ENCODE measurements at places on chromosomes 16 and 17. TPM values are rescaled to one million over a fixed set of nuclear protein-coding genes. Genes with fewer than 3 reads are reported as not detected.
A peak's percentile ranks its signal among the peaks of the same experiment; 100 is the strongest.

DNA sequence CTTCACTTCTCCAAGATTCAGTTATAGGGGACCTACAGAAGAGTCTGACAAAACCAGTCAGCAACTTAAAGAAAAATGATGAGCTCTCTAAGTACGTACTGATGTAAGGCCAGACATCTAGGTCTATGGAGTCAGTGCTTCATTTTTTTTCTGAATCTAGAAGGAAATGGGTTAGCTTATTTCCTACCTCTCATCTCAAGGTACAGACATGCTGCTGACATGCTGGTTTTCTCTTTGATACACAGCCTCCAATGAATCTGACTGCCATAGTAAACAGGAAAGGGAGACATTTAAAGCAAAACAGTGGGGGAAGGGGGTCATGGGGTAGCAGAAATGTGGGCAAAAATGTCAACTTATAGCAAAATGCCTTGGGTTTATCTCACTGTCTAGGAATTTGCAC, 16.4 kb downstream of the CDR2 start:
- no peak for DNase-seq

DNA sequence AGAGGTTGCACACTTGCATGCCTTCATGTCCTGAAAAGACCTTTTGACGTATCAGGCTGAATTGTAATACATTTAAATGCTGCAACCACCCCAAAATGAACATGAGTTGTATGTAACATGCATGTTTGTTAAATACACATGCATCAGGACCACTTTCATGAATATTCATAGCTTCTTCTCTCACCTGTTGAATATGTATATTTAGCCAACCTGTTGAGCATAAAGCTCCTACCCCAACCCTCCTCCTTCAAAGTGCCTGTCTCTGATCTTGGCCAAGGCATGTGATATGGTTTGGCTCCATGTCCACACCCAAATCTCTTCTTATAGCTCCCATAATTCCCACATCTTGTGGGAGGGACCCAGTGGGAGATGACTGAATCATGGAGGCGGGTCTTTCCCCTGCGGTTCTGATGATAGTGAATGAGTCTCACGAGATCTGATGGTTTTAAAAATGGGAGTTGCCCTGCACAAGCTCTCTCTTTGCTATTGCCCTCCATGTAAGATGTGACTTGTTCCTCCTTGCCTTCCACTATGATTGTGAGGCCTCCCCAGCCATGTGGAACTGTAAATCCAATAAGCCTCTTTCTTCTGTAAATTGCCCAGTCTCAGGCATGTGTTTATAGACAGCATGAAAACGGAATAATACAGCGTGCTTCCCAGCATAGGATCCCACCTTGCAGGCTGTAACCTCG, 3.8 kb upstream of the CRYM start:
- DNase-seq: no peak

GRCh38 chr17:39408360-39408759, 6.9 kb upstream of the FBXL20 start:
- DNase-seq: no peak

DNA sequence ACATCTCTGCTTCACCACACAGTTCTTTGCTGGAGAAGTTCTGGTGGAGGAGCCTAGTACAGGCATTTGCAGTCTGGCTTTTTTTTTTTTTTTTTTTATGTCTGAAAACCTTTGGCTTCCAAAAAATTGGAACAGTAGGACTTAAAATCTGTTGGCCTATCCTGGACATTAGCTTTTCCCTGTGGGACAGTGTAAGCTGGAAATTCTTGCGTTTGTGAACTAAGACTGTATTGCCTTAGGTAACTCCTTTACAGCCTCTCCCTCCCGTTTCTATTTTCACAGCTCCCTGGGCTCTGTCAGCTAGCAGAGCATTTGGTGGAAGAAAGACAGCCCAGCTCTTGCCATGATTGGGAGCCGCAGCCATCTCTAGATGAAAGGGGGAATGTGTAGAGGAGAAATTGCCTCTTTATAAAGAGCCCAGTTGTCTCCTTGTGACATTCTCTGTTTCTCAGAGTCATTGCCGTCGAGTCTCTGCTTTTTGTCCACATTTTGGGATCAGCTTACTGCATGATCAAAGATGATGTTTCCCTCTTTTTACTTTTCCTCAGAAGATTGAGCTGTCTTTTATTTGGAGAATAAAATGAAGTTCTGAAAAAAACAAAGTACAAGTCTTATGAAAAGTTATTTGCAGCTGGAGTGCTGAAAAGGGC, 227.5 kb downstream of the SPECC1 start:
- no peak for DNase-seq

DNA sequence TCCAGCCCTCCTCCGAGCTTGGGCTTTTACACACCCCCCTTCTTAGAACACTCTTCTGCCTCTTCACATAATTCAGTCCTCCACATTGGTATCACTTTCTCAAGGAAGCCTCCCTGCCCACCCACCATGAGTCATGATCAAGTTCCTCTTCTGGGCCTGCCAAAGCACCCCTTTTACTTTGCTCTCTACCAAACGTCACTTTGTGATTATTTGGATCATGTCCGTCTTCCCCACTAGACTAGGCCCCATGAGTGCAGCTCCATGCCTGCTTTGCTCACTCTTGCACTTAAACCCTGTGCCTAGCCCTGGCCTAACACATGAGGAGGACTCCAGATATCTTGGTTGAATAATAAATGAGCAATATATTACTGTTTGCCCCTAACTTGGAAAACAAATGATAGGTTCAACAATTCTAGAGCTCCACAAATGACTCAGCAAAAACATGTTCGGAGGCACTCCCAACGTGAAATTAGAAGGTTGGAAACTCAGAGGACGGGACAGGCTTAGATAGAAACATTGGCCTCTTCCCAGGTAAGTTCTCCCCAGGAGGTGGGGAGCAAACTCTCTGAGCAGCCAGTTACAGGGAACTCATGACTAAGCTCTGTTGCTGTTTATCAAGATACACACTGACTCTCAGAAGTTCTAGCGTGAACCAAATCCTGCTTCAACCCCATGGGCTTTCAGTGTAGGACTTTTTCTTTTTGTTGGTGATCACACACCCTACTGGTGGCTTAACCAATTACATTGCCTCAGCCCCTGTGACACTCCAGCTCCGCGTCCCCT, 28.3 kb downstream of the G6PC1 start:
- peak; percentile 93 for DNase-seq

DNA sequence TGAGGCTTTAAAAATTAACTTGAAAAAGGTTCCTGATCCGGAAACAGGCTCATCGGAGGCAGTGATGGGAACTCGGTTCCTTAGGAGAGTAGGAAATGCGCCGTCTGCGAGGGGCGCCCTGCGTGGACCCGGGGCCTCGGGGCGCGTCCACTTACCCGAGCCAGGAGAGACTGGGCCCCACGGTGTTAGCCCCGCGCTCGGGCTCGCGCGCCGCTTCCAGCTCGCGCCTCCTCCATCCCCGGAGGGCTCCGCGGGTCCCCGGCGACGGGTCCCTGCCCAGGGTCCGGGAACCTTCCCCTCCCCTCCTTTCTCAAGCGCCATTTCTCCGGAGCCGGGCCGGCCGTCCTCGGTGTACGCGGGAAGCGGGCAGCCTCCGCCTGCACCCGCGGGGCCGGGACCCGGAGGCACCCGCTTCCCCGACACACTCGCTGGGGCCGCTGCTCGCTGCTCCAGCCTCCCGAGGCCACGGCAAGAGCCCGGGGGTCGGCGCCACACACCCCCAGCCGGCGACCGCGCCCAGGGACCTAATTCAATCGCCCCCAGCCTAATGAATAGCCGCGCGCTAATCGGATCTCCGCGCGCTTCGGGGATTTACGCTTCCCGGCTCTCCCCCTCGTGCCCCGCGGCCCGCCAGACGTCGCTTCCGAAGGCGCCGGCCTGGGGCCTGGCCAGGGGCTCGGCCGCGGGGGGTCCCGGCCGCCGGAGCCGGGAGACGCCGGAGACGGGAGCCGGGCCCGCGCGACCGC, 2.2 kb upstream of the BAHCC1 start:
- no peak for DNase-seq

- DNase-seq: peak; percentile 95
Measured at GRCh38 chr17:81044764-81045589, 10.0 kb downstream of the BAIAP2 start.

- no peak for DNase-seq
Measured at GRCh38 chr16:6482696-6483468, 849.8 kb upstream of the RBFOX1 start.

DNA sequence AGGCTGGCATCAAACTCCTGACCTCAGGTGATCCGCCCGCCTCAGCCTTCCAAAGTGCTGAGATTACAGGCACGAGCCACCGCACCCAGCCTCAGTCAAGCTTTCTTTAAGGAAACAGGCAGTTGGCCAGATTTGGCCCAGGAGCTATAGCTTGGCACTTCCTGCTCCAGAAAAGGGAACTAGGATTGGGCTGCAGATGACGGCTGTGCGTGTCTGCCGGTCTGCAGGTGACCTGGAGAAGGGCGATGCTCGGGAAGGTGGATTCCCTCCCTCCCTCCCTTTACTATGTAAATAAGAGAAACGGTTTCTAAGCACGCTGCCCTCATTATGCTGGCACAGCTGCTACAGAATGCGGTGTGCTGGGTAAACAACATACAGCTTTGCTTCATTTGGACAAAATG, 215.9 kb downstream of the RPTOR start:
- DNase-seq: no peak

The KRT14 gene
- total RNA-seq: 2.9 TPM

All from esophagus muscularis mucosa (tissue), 4 donors.